ENCODE measurements at places on chromosomes 7 and 10. TPM values are rescaled to one million over a fixed set of nuclear protein-coding genes. Genes with fewer than 3 reads are reported as not detected.

CREB5 gene
- total RNA-seq, result 2.8 TPM

LMOD2 gene
- total RNA-seq, result 0.07 TPM

CCDC3 gene
- 0.66 TPM for total RNA-seq

APBB1IP gene
- total RNA-seq, result not detected

DNTT gene
- not detected for total RNA-seq

- DNase-seq, result no peak
These were observed at the start of gene ENTPD1 for GRCh38 chr10:95756041-95756761. Gene ENTPD1 (plus strand): TSS chr10:95756163. CDS start chr10:95756240, 77 bp downstream.

DNA sequence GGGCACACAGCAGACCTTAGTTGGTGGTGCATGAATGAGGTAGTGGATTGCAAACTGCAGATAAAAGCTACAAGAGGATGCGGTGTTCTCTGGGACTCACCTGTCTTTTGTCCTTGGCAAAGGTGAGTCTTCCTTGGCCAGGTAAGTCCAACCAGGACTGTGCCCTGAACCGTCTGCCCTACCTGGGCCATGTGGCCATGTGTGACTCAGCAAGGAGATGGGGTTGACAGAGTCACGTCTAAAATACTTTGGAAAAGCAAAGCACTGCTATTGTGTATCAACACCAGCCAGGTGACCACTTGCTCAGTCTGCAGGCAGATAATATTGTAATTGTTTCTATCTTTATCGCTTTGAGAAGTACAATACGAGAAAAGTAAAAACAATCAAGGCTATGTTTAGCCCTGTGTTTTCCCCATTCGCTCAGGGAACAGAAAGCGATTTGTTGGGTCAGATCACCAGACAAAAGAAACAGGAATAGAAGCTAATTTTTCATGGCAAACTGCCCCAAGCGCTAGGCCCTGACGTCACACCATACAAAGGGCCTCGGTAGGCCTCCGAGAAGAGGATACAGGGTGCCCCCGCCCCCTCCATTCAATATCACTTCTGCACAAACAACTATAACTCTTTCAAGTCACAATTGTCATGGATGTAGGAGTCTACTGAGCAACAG, 57.3 kb downstream of the FAM53B start:
- DNase-seq, result peak; percentile 45

DNA sequence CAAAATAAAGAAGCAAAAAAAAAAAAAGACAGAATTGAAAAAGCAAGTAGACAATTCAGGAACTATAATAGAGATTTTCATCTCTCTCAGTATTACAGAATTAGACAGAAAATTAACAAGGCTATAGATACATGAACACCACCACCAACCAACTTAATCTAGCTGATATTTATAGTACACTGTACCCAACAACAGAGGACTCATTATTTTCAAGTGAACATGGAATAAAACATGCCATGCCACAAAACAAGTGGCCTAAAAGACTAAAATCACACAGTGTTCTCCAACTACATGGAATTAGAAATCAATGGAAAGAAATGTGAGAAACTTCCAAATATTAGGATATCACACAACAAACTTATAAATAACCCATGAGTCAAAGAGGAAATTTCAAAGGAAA, 9.1 kb downstream of the TMEM168 start:
- DNase-seq, result no peak

GRCh38 chr10:68237173-68237572, 5.3 kb upstream of the ATOH7 start:
- DNase-seq, result no peak

GRCh38 chr7:157490465-157490912, 153.7 kb downstream of the DNAJB6 start:
- DNase-seq, result no peak

GRCh38 chr10:19071946-19072345, 23.3 kb downstream of the MALRD1 start:
- DNase-seq, result no peak

- DNase-seq, result no peak
These were observed 96.7 kb upstream of the EFCAB10 start for GRCh38 chr7:105677817-105678573.

DNA sequence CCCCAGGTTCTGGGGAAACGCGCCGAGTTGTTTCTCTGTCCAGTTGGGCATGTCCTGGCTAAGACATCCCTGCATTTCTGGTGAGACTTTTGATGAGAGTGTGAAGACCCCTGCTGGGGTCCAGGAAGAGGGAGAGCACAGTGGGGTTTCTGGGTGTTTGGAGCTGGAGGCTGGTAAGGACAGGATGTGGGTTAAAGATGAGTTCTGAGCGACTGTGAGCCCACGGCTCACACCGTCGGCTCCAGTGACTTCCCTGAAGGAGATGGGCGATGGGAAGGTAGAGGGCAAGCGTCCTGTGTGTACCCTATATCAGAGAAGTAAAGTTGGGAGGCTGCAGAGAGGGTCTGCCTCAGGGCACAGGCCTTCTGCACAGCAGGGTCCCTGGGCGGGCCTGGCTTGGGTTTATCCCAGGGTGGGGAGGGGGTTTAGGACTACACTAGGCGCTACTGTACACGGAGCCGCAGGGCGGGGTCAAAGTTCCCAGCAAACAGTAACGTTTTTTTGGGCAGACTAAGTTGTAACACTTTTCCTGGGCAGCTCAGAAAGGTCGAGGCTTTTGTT, 3.6 kb downstream of the EMX2 start:
- no peak for DNase-seq

GRCh38 chr10:103849880-103850571, 5.3 kb downstream of the SH3PXD2A start:
- peak; percentile 37 for DNase-seq

GRCh38 chr10:117929327-117930067, 117.2 kb downstream of the RAB11FIP2 start:
- DNase-seq, result no peak

- no peak for DNase-seq
These were observed 9.0 kb downstream of the GUSB start for GRCh38 chr7:65972976-65973375.

- DNase-seq, result no peak
These were observed 38.3 kb downstream of the PRF1 start for GRCh38 chr10:70564113-70564725.
